ENCODE measurements at places on chromosomes 11 and 22.

DNA sequence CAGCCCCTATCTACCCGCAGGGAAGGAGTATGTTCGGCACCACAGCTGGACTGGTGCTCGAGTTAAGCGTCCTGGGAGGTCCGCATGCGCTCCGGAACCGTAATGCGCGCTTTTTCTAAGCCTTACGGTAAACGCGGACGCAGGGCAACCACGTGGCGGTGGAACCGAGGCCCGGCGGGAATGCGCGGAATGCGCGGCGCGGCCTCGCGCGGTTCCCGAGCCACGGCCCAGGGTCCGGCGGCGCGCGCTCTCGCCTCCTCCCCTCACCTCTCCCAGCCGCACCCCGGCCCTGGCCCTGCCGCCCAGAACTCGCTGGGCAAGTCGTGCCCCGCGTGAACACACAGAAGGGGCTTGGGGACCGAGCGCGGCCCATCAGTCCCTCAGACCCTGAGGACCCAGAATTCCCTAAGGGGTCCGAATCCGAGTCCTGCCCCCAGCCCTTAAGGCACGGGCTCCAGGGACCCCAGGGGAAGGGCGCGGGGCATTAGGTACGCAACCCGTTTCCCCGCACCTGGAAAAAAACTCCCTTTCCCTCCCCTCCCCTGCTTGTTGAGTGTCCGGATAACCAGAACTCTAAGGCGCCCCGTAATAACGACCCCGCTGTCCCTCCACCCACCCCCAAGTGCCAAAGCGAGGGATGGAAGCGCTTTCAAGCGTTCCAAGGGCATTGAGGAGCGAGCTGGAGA lies 4.3 kb upstream of the CCND1 start:
- DNase-seq, result no peak

DNA sequence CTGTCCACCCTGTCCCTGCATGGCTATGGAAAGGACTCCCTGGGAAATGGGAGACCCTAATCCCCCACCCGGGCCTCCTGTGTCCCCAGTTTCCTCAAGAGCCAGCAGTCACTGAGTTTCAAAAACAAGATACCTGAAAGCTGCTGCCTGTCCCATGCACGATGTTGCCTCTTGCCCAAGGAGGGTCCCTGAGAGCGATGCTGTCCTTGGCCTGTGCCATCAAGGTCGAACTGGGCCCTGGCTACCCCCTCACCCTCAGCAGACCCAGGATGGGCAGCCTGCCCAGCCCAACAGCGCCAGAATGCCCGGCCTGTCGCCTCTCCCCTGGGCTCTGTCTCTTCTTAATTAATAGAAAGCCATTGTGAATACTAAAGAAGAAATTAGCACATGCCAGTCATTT lies 104.5 kb upstream of the LMO1 start:
- DNase-seq, result no peak

DNA sequence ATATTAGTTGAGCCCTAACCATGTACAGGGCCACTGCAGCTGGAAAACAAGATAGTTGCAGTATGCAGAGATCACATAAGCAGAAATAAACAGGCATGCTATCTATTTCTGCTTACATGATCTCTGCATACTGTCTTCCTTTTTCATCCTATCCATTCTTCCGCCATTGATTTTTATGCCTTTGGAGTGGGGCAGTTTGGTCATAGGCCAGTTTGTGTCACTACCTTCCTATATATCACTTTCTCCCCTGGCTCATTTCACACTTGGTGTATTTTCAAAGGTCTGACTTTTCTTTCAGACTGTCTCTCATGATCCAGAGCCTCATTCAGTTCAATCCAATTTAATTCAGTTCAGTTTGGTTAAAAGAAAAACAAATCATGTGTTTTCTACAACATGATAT lies 829.6 kb downstream of the KCNA4 start:
- no peak for DNase-seq

- peak; percentile 41 for DNase-seq
Measured at GRCh38 chr11:102047305-102047924, at the start of gene CFAP300. TSS of gene CFAP300 (plus strand) at chr11:102047437. CDS start at chr11:102047471, 34 bp downstream.

- DNase-seq, result no peak
Measured at GRCh38 chr22:17232406-17232805, 13.2 kb upstream of the ADA2 start.

- DNase-seq, result no peak
Measured at GRCh38 chr22:17483688-17484372, 79.5 kb upstream of the SLC25A18 start.

- DNase-seq, result no peak
Measured at GRCh38 chr11:74927496-74927895, 21.4 kb downstream of the XRRA1 start.

DNA sequence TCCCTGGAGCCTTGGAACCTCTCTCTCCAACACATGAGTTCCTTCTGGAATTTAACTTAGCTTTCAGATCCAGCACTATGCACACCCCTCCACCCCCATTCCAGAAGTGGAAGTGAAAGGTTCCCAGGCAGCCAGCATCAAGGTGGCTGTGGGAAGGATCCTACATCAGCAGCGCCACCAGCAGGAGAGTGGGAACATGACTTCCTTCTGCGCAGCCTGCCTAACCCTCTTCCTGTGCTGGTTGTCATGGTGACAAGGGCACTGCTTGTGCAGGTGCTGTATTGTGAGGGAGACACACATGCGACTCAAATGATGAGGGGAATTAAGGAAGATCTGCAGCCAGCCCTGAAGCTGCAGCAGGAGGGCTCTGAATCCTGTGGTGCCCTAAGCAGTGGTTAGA lies 904.5 kb upstream of the API5 start:
- DNase-seq, result no peak

DNA sequence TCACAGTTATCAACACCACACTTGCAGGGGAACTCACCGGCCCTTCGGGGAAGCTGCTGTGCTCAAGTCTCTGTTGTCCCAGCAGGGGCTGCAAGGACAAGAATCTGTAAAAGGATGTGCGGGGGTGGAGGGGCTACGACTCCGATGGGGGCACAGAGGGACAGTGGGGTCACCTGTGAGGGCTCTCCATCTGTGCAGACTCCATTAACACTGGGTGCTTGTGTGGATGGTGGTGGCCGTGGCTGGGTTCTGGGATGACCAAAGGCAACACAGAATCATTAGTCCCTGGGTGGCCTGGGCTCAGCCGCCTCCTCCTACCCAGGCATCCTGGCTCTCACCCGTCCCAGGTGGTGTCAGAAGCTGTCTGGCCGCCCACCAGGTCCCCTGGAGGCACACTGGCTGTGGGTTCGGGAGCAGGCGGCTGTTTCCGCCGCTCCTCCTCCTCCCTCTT lies 10.2 kb upstream of the RBM4B start:
- no peak for DNase-seq

DNA sequence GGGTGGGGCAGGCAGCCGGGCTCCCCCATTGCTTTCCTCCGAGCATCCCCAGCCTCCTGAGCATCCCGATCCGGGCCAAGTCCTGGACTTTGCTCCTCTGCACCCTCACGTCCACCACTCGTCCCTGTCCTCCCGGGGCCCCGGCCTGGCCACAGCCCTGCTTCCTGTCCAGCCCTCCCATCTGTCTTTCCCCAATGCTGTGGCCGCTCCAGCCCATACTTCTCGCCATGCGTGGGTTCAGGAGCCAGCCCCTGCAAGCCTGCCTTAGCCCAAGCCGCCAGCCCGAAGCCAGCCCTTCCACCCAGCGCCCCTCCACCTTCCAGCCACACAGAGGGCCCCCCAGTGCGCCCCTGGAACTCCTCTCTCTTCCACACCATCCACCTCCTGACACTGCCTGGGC lies 23.8 kb downstream of the MRPL23 start:
- no peak for DNase-seq

DNA sequence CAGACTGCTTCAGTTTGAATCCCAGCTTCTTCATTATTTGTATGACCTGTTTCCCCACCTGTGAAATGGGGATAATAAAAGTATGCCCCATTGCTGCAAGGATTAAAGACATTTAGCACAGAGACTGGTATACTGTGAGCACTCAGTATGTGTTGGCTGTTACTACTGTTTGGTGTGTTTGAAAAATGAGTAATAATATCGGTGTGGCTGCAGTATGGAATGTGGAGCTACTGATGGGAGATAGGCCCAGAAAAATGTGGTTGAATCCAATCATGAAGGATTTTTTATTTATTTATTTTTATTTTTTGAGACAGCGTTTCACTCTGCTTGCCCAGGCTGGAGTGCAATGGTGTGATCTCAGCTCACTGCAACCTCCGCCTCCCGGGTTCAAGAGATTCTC lies 9.1 kb upstream of the C1QTNF4 start:
- DNase-seq, result no peak

GRCh38 chr11:15095736-15096228 lies 18.9 kb upstream of the INSC start:
- no peak for DNase-seq

GRCh38 chr11:112842151-112842550 lies 119.1 kb upstream of the NCAM1 start:
- no peak for DNase-seq

DNA sequence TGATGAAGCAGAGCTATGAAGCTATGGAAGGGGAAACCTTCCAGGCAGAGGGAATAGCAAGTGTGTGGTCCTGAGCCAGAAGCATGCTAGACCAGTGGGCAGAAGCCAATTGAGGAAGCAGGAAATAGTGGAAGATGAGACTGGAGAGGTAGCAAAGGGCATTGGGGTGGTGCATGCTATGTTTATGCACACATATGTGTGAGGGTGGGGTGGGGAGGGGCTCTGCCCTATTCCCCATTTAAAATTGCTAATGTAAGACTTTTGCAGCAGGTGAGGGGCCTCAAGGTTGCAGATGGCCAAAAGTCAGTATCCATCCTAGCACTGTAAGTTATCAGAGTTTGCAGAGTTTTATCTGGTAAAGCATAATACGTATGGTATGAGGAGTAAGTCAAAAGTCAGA lies 626.6 kb upstream of the KIRREL3 start:
- DNase-seq, result no peak

Measured in CD4-positive, alpha-beta T cell treated with Interleukin-17A for 4 hours (primary cell).